ENCODE measurements at places on chromosomes 2 and 18.

- DNase-seq: no peak
These were observed 750 bp downstream of the STRADB start for GRCh38 chr2:201452058-201452921.

GRCh38 chr2:161414042-161415033 is 1.8 kb upstream of the TBR1 start:
- DNase-seq: no peak

DNA sequence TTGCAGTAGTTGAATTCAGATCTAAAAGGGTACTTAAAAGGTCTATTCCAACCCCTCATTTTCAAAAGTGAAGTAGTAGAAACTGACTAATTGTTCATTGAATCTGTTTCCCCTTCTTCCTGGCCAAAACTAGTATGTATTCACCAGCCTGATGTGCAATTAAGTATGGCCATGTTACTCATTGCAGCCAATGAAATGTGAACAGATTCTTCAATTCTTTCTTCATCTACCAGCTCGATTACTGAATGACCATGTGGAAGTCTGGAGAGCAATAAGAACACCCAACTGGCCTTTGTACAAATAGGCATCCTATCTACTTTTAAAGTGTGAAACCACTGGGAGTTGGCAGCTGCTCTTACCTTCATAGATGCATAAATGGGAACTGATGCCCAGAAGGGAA is 449.0 kb upstream of the ID2 start:
- no peak for DNase-seq

DNA sequence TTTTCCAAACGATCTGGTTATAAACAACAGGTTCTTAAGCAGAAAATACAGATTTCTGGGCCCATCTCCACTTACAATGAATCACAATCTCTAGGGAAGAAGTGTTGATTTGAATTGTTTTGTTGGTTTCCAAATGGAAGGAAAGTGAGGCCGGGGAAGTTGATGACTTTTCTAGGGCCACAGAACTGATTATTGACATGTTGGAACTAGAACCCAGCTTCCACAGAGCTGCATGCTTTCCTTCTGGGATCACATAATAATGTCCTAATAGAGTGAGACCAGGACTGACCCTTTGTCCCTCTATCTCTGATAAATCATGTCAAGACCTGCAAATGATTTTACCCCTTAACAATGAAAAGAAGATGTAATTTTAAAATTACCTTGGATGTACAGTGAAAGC is 332.2 kb downstream of the OSR1 start:
- no peak for DNase-seq

All from stimulated activated CD8-positive, alpha-beta memory T cell treated with anti-CD3 and anti-CD28 coated beads, Interleukin-4, amount 100 ng/mL, for 1 hour (primary cell).